ENCODE measurements at places on chromosomes 7 and 10. TPM values are rescaled to one million over a fixed set of nuclear protein-coding genes. Genes with fewer than 3 reads are reported as not detected.

Gene GTF2IRD1
- polyA plus RNA-seq, result 51.3 TPM

Gene ABCB4
- polyA plus RNA-seq, result 2.2 TPM

Gene LRRC4
- 8.7 TPM for polyA plus RNA-seq

Gene CLRN3
- polyA plus RNA-seq, result 21.4 TPM

Gene TMEM213
- 48.0 TPM for polyA plus RNA-seq

Gene SPRN
- polyA plus RNA-seq, result 3.5 TPM

Gene SPOCK2
- 147 TPM for polyA plus RNA-seq

Gene MAT1A
- polyA plus RNA-seq, result 0.67 TPM

Gene SNX10
- 19.7 TPM for polyA plus RNA-seq

Gene CPVL
- 68.7 TPM for polyA plus RNA-seq

Gene ELN
- polyA plus RNA-seq, result 58.1 TPM

Gene TAS2R60
- not detected for polyA plus RNA-seq

Gene PILRA
- polyA plus RNA-seq, result 3.4 TPM

Gene MYH16
- polyA plus RNA-seq, result not detected

Gene GSAP
- polyA plus RNA-seq, result 10.3 TPM

Gene DKK1
- polyA plus RNA-seq, result 38.6 TPM

Gene CPN1
- polyA plus RNA-seq, result 3.2 TPM

Gene SEC61G
- polyA plus RNA-seq, result 194 TPM

Gene PDK4
- 15.8 TPM for polyA plus RNA-seq

Gene SGPL1
- polyA plus RNA-seq, result 66.8 TPM

Gene SPDYE9
- polyA plus RNA-seq, result 0.16 TPM

Gene TAS2R41
- not detected for polyA plus RNA-seq

Gene PRSS2
- not detected for polyA plus RNA-seq

Gene PHKG1
- 1.1 TPM for polyA plus RNA-seq

Gene OR2A5
- 0.08 TPM for polyA plus RNA-seq

Gene CTAGE4
- 2.7 TPM for polyA plus RNA-seq

Gene LRMDA
- 20.9 TPM for polyA plus RNA-seq

Gene POLR2J
- polyA plus RNA-seq, result 25.4 TPM

Gene SUN3
- polyA plus RNA-seq, result 0.37 TPM

Gene MYO3A
- 6.4 TPM for polyA plus RNA-seq
